CD4-positive, alpha-beta T cell treated with Interleukin-21 for 1 hour (primary cell): ENCODE measurements at places on chromosomes 2 and 18.

- DNase-seq, result no peak
Observed at GRCh38 chr2:66110086-66110485, 324.8 kb upstream of the MEIS1 start.

GRCh38 chr18:48767090-48767690 lies 183.6 kb downstream of the SMAD7 start:
- peak; percentile 20 for DNase-seq

- no peak for DNase-seq
Observed at GRCh38 chr2:96304606-96305005, 740 bp downstream of the SNRNP200 start.

DNA sequence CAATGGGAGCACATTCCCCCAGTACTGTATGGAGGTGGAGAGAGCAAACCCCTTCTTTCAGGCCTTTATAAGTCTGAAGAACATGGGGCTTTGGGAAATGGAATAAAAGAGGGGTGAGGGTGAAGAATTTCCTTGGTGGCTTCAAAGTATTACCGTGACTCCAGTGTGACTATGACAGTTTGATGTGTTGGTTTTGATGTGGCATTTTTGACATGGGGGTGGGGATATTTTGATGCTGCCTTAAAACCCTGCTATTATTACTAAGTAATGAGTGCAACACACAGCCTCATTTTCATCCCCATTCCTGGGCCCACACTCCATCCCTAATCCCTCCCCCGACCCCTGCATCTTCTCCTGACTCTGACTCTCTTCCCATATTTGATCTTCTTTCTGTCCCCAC lies 23.6 kb downstream of the QPCT start:
- peak; percentile 24 for DNase-seq

- DNase-seq, result no peak
Observed at GRCh38 chr2:84847326-84848050, 33.4 kb downstream of the TRABD2A start.

DNA sequence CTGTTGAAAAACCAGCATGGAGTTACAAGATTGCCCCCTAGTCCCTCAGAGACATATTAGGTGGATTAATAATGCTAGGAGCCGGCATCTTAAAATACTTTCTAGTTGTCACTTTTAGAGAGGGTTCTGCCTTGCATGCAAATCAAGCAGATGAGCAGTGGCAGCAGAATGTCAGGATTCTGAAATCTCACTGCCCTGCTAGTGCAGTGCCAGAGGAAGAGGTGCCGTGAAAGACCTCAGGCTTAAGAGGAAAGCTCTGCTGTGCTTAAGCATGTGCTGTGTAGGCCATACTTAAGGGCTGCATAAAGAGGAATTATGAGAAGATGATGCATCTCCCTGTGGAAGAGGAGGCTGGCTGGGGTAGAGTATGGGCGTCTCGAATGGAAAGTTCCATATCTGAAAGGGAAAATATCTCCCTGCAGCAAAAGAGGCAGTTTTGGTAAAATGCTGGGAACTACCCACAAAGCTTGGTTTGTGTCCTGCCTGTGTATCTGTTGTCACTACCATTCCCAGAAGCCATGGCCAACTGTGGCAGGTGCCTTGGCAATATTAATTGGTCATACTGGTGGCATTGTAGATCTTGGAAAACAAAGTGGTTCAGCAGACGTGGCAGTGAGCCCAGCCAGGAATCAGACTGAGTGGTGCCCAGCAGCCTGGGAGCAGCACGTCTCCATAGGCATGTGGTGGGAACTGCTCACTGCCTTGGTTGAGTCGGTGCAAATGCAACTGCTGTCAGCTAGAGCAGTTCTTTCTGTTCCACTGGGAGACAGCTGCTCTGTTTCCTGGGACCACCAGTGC lies 131.9 kb downstream of the EVA1A start:
- DNase-seq, result no peak
